ENCODE measurements at places on chromosomes 6 and 20. TPM values are rescaled to one million over a fixed set of nuclear protein-coding genes. Genes with fewer than 3 reads are reported as not detected.
A peak's percentile ranks its signal among the peaks of the same experiment; 100 is the strongest.

- DNase-seq = no peak
Observed at GRCh38 chr20:18847226-18847755, 33.7 kb downstream of the SCP2D1 start.

GRCh38 chr6:69631552-69632346, 165.1 kb downstream of the LMBRD1 start:
- no peak for DNase-seq

- DNase-seq = no peak
Observed at GRCh38 chr6:17352302-17352701, 41.1 kb upstream of the CAP2 start.

GRCh38 chr20:57724610-57725405, 15.0 kb upstream of the PMEPA1 start:
- DNase-seq = peak; percentile 89

DNA sequence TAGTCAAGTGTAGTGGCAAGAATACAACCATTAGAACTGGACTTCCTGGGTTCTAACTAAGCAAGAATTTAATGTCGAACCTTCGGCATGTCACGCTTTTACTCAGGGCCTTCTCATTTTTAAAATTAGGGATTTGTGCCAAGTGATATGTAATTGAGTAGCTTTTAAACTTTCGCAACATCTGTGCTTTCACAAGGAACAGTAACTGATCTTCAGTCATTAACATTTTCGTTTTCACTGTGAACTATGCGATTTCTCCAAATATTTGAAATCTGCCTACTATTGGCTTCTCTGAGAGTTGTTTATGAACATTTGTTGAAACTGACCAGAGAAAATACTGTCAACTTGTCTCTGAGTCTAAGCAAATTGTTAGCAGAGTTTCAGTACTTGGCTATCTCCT, 27.6 kb downstream of the GRM1 start:
- DNase-seq = no peak

DNA sequence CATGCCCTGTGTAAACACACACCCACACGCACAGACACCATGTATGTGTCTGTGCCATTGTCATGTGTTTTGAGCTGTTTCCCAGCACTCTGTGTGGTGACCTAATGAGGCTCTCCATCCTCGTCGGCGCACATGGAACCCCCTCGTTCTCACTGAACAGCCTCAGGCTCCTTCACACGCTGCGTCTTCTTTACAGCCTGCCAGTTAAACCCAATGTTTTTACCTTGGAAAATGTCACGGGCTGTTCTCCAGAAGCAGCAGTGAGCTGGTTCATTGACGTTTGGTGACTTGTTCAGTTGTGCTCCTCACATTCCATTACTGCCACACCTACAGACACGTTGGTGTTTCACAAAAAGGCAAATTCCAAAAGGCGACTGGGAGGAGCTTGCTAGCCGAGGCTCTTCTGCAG, 201.0 kb upstream of the FOXQ1 start:
- no peak for DNase-seq

GRCh38 chr6:35330541-35331119, 11.7 kb upstream of the PPARD start:
- no peak for DNase-seq

- DNase-seq = no peak
Observed at GRCh38 chr6:125431971-125432370, 130.2 kb upstream of the HDDC2 start.

DNA sequence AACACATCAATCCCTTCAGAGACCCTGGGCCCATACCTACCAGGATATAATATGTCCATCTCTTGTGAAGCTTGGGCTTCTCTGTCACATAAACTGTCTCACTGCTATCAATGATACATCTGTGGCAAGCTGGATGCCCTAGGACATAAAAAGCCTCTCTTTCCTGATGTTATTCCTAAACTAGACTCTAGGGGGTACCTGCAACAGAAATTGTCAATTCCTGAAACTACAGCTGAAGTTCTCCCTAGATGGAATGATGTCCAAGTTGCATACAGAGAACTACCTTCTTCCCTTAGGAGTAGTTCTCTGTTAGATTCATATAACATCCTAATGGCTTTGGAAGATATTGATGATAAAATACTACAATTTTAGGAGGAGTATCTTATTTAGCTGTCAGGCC, 35.8 kb downstream of the TBX18 start:
- no peak for DNase-seq

- no peak for DNase-seq
Observed at GRCh38 chr6:158868122-158868480, 48.9 kb upstream of the EZR start.

GRCh38 chr20:61109221-61109805, 142.7 kb upstream of the CDH4 start:
- no peak for DNase-seq

- DNase-seq = no peak
Observed at GRCh38 chr6:159533568-159533967, 159.5 kb downstream of the SOD2 start.

DNA sequence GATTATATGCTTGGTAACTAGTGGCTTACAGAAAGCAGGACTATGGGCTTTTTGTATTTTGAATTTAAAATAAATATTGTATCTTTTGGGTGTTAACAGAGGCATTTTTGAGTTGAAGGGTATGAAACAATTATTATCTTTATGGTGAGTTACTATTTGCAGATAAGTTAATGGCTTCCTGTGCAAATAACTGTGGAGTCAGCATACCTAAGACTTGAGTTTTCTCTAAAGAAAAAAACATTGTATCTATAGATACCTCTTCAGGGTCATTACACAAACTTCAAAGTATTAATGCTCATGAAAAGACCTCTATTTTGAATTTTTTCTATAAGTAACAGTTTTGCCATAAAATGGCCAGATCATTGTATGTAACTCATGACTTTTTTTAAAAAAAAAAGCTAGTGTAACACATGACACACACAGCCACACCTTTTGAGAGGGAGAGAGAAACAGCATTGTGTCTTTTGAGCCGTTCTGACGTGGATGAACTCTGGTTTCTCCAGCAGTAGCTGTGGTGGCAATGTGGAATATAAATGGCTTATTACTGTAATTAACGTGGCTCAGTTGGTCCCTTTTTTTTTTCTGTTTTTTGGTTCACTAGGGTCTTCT, 36.3 kb downstream of the PLEKHG1 start:
- DNase-seq = no peak

- no peak for DNase-seq
Observed at GRCh38 chr6:51562198-51562597, 525.2 kb downstream of the PKHD1 start.

- DNase-seq = no peak
Observed at GRCh38 chr20:62768551-62769287, 27.6 kb upstream of the MRGBP start.

DNA sequence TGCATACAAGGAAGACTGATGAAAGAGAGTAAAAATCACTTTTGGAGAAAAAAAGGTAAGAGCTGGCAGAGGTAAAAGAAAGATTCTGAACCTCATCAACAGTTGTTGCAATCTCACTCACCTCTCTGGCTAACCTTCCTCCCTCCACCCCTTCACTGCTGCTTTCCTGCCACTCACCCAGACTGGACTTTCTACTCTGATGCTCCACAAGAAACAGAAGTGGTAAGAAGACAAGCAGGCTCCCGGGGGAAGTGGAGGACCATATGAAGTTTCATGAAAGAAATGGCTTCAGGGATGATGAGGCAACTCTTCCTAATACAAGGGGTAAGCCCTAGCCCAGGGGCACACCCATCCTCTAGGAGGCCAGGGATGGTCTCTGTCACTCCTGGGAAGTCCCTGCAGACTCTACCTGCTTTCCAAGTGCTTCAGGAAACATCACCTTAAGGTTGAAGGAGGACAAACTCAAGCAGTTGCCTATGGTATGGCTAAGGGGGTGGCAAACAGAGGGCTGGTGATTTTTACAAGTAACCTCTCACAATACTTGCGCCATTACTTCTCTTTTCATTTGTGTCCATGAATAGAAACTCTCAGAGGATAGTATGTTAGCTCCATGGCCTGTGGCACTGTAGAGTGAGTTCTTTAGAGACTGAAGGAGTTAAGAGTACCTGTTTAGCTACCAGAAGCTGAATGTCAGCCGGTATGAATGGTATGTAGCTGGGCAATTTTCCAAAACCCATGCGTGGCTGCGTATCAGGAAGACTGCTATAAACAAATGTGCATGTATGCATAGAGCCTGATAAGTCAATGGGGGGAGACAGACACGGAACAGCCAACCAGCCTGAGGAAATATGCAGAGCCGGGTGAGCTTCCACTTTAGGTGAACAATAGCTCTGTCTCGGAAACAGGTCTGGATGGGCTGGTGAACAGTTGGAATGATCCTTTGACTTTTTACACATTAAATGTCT, 112.0 kb downstream of the BACH2 start:
- DNase-seq = no peak

GRCh38 chr20:2296524-2297356, 939 bp downstream of the TGM3 start:
- DNase-seq = no peak

DNA sequence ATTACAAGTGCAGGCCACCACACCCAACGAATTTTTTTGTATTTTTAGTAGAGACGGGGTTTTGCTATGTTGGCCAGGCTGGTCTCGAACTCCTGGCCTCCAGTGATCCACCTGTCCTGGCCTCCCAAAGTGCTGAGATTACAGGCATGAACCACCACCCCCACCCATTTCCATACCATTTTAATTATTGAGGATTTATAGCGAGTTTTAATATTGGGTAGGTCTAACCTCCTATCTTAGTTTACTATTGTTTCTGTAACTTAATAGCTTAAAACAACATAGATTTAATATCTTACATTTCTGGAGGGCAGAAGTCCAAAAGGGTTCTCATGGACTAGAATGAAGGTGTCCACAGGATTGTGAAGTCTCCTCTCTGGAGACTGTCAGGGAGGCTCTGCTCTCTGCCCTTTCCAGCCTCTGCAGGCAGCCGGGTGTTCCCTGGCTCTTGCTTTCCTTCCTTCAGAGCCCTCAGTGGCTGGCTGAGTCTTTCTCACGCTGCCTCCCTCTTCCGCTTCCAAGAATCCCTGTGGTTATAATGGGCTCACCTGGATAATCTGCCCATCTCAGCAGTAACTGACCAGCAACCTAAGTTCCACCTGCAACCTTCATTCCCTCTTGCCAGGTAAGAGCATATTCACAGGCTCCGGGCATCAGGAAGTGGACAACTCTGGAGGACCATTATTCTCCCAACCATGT, 18.6 kb upstream of the BCAS4 start:
- DNase-seq = no peak

DNA sequence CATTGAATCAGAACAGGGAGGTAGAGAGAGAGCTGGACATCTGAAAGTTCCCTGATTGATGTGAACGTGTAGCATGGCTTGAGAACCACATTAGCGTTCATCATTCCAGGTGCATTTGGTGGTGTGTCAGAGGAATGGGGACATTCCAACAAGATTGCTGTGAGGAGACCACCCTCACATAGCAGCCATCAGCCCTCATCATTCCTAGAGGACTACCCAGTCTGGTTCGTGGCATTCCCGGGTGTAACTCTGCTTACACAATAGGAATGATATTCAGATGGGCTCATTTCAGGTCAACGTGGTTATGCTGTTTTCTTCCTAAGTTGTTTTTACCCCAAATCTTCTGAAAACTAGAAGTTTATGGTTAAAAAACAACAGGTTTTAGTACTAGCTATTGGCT, 62.2 kb upstream of the KLHL31 start:
- no peak for DNase-seq

DNA sequence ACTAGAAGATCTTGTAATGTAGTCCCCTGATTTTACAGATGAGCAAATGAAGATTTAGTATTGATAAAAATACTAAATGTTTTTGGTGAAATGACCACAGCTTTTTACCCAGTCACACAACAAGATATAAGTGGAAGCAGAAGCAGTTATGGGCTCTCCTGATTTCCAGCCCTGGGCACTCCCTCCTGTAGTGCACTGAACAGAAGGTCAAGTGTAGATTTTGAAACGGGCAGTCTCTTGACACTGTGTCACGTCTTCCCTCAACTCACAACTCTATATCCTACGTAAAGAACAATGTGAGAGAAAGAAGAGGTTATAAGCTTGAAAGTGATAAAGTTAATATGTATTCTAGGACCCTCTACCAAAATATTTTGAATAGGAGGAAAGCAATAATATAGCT, 23.3 kb downstream of the TMEM200A start:
- DNase-seq = no peak

DNA sequence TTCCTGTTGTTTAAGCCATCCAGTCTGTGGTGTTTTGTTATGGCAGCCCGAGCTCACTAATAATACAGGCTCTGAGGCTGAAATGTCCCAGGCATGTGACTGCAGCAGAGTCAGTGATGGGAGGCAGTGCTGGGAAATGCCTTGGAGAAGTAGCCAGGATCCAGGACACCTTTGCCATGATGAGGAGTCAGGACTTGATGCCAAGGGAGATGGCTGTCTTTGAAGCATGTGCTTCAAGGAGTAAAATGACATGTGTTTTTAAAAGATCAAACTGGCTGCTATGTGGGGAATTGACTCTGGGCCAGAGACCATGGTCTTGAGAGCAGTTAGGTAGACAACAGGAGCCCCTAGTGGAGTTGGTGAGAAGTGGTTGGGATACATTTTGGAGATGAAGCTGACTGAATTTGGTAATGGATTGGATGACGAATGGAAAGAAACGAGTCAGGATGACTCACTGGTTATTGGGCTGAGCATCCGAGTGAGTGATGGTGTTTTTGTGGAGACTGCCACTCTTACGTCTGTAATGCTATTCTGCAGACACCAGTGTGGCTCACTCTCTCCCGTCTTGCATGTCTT, 322.2 kb downstream of the PLCB1 start:
- no peak for DNase-seq

DNA sequence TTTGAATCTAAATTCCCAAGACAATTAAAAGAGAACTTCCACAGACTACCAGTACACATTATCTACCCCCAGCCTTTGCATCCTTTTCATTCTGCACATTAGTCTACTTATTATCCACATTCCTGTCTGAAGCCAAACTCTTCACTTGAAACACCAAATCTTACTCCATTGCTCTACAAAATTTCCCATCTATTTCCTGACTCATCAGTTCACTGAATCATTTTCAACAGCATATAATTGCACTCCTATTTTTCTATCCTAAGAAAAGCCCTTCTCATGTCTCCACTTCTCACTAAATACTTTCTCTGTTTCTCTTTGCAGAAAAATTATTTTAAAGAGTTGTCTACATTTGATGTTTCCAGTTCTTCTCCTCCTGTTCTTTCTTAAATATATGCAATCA, 239.4 kb upstream of the FERMT1 start:
- no peak for DNase-seq

DNA sequence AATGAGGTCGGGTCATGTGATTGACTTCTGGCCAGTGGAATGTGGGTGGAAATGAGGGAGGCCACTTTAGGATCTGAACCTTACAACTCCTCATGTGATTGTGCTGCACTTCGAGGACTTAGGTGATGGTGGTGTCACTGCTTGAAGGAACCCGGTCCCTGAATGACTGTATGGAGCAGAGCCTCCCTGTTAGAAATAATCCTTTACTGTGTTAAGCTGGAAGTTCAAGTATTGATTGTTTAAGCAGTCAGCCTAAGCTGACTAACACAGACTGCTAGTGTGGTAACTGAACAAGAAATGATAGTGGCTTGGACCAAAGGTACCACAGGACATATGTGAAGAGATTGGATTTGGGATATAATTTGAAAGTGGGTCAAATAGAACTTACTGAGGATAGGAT, 138.0 kb downstream of the OPN5 start:
- no peak for DNase-seq

PRND gene
- total RNA-seq = not detected

DLK2 gene
- 0.20 TPM for total RNA-seq

SUN5 gene
- not detected for total RNA-seq

CNR1 gene
- 5.7 TPM for total RNA-seq

ZNFX1 gene
- total RNA-seq = 31.4 TPM

MCCD1 gene
- total RNA-seq = not detected

SLC22A16 gene
- total RNA-seq = not detected

PNPLA1 gene
- total RNA-seq = not detected

DUSP15 gene
- total RNA-seq = 1.1 TPM

OPN5 gene
- total RNA-seq = not detected

COL9A1 gene
- total RNA-seq = not detected

TENT5A gene
- 2.9 TPM for total RNA-seq

LIME1 gene
- 3.1 TPM for total RNA-seq
